Smooth muscle cell of the umbilical artery (primary cell): ENCODE measurements at places on chromosomes 12 and 14. TPM values are rescaled to one million over a fixed set of nuclear protein-coding genes. Genes with fewer than 3 reads are reported as not detected.

CIT gene
- total RNA-seq = 3.3 and 19.6 TPM in 2 replicates

WNT1 gene
- not detected in 2 replicates for total RNA-seq

SIX1 gene
- 0.05 TPM in 1 of 2 replicates, not detected in the other for total RNA-seq

RGS6 gene
- total RNA-seq = not detected in 2 replicates

ETFBKMT gene
- total RNA-seq = 2.0 and 3.0 TPM in 2 replicates

FOXA1 gene
- 1.1 TPM in 1 of 2 replicates, not detected in the other for total RNA-seq

IQSEC3 gene
- total RNA-seq = 0.05 and 0.59 TPM in 2 replicates

ADAM21 gene
- total RNA-seq = 0.30 and 0.37 TPM in 2 replicates
